ENCODE measurements at places on chromosomes 3 and 15.

DNA sequence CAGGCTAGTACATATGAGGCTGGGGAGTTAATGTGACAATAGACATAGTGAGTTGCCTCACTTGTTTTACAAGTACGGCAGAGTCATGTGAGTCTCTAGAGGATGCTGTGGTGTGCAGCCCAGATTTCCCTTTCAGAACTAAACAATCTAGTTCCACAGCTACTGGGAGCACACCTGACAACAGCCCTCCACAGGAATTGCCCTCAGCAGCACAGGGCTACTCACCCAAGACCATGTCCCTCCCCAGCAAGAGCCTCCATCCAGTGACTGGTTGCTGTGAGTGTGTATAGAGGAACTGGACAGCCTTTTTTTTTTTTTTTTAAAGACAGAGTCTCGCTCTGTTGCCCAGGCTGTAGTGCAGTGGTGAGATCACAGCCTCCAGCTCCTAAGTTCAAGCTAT is 40.2 kb upstream of the UBE2E2 start:
- no peak for DNase-seq

- no peak for DNase-seq
Measured at GRCh38 chr3:70137366-70137765, 137.8 kb downstream of the SAMMSON start.

- DNase-seq = no peak
Measured at GRCh38 chr15:33360886-33361285, 50.1 kb downstream of the RYR3 start.

GRCh38 chr15:81331600-81331999 is 7.7 kb upstream of the STARD5 start:
- DNase-seq = no peak

GRCh38 chr3:67635257-67635656 is 19.2 kb downstream of the SUCLG2 start:
- peak; percentile 67 for DNase-seq
